ENCODE measurements at places on chromosomes 4 and X. TPM values are rescaled to one million over a fixed set of nuclear protein-coding genes. Genes with fewer than 3 reads are reported as not detected.

DNA sequence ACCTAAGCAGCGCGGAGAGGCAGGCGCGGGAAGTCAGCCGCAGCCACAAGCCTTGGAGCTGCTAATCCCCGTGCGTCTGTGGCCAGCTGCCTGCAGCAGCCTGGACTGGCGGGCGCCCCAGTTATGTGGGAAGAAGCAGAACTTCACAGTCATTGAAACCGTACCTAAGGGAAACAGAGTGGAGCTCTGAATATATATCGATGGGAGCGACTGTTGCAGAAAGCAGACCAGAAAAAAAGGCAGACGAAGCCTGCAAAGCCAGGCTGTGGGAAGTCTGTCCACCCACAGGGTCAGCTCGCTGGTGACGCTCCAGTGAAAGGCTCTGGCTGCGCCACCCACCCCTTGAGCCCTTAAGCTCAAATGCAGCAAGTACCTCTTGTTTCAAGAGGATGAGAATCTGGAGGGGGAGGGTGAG lies 24.7 kb downstream of the KCNE5 start:
- DNase-seq, result peak; percentile 62

- no peak for DNase-seq
These were observed 104.1 kb upstream of the GPRIN3 start for GRCh38 chr4:89411539-89412309.

- DNase-seq, result no peak
These were observed 19.9 kb upstream of the TMEM255A start for GRCh38 chrX:120331116-120331515.

Gene TMEM192
- 13.1 TPM for total RNA-seq

Gene VSIG4
- not detected for total RNA-seq

GRCh38 chr4:55864577-55865223 lies 11.3 kb downstream of the EXOC1 start:
- DNase-seq, result no peak

DNA sequence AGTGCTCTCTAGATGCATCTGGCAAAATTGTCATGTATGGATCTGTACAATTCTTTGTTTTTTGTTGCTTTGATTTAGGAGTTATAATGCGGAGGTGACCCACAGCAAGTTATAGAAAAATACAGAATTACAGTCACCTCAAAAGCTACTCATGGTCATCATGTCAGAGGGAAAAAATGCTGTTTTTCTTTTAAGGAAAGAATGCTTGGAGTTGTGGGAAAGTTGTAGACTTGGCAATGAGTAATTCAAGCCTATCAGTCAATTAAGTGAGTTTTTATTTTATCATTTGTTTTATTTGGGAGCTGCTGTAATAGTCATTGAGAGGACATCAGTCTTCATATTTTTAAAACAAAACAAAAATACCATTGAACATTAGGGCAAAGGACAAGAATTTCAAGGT lies 16.4 kb downstream of the FHL1 start:
- DNase-seq, result no peak

DNA sequence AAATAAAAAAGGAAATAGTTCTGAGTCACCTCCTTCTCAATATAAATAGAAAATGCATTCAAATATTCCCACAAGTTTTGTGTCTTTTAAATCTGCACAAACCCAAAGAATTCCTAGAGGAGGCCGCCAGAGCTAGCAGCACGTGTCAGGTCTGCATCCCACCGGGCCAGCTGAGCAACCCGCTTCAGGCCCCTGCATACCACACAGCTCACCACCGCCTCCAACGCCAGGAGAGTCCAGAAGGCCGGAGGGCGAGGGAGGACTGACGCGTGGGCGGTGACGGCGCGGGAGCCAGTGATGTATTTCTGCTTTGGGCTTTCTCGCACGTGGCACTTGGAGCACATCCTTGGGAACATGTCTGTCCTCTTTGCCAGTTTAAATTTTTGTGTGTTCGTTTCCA lies 61.9 kb upstream of the CLDN34 start:
- no peak for DNase-seq

Gene TLR2
- 1.4 TPM for total RNA-seq

- DNase-seq, result no peak
These were observed 127.1 kb downstream of the KLHL13 start for GRCh38 chrX:117989512-117989911.

Gene SSX7
- not detected for total RNA-seq

Gene MAGEA12
- not detected for total RNA-seq
